Neuronal stem cell (in vitro differentiated cells): ENCODE measurements at places on chromosomes 3 and 15.
A peak's percentile ranks its signal among the peaks of the same experiment; 100 is the strongest.

DNA sequence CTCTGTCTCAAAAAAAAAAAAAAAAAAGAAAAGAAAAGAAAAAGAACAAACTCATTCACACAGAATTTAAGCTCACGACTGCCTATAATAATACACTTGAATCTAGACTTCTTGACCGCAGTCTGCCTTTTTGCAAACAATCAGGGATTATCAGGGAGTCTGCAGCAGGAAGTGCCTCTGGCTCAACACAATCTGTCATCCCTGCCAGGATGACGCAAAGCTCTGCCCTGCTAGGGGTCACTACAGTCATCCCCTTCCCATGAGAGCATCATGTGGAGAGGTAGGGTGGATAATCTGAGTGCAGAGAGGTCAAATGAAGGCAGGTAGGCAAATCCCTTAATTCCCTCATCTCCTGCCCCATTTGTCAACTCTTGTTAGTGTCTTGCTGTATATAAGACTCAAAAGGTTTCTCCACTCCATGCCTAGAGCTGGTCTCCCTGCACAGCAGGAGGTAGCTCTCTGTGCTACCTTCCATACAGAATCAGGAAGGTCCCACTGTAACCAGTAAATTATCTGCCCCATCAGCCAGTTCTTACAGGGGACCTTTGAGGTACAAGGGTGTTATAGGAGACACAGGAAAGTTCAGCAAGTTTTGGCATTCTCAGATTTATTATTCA, 4.2 kb downstream of the UBAP1L start:
- no peak overlapping the region for H3K4me3 ChIP-seq
- H3K27me3 ChIP-seq = no peaks in the 10 kb centered on the region
- H3K36me3 ChIP-seq = peaks cover 2% of the 10 kb centered on the region

DNA sequence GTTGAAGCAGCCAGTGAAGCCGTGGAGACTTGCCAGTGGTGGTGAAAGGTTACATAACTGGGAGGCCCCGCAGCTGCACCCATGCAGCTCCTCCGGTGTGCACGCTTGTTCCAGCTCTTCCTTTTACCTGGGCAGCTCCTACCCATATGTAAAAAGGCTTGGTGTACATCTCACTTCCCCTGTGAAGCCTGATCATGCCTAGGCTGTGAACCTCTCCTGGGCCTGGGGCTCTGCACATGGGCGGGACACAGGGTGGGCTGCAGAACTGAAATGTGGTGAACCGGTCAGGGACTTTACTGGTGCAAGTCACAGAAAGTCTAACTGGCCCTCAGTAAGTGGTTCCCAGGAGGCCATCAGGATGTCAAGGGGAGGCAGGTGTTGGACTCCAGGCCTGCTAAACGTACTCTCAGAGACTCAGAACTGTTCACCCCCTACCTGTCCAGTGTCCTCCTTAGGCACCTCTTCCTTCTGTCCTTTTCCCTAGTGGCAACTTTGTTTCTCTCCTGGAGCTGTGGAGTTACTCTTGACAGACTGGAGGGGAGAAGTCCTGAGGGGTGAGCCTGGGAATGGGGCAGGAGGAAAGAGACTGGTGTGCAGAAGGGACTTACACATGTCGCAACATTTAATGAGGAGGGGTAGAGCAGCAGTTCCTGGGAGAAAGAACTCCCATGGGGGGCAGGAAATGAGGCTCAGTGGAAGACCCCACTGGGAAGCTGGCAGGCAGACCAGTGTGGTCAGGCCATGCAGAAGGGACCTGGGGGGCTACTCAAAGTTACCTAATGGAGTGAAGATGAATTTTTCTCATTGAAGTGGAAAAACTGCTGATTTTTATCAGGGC, 148.1 kb downstream of the EEFSEC start:
- H3K4me3 ChIP-seq = no peak overlapping the region
- no peaks in the 10 kb centered on the region for H3K4me1 ChIP-seq
- H3K36me3 ChIP-seq = no peaks in the 10 kb centered on the region
- H3K27ac ChIP-seq = no peak overlapping the region
- DNase-seq = no peak
- H3K27me3 ChIP-seq = no peaks in the 10 kb centered on the region

DNA sequence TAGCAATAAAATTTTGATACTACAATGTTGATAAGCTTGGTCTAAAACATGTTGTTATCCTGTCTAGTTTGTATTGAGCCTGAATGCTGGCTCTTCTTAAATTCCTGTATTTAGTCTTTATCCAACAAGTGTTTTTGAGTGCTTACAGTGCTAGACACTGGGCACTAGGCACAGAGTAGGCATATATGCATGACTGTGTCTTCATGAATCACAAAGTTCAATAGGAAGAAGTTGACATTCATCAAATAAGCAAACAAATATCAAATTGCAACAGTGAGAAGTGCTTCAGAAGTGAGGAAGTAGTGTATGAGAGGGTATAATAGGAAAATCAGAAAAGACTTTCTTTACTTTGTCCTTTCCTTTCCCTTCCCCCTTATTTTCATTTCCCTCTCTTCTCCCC, 6.8 kb downstream of the CD96 start:
- no peak overlapping the region for H3K4me3 ChIP-seq
- no peaks in the 10 kb centered on the region for H3K36me3 ChIP-seq
- no peak for DNase-seq
- no peaks in the 10 kb centered on the region for H3K4me1 ChIP-seq
- no peaks in the 10 kb centered on the region for H3K27me3 ChIP-seq

DNA sequence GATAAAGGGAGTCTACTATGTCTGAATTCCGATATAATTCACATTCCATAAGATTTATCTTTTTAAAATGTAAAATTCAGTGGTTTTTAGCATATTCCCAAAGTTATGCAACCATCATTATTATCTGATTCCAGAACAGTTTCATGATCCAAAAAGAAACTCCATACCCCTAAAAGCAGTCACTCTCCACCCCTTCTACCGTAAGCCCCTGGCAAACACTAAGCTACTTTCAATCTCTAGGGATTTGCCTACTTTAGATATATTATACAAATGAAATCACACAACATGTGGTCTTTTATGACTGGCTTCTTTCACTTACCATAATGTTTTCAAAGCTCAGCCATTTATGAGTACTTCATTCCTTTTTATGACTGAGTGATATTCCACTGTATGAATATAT, 65.6 kb downstream of the TMEM212 start:
- no peak overlapping the region for H3K4me3 ChIP-seq
- no peak for DNase-seq
- no peak overlapping the region for H3K27ac ChIP-seq
- no peaks in the 10 kb centered on the region for H3K36me3 ChIP-seq
- H3K27me3 ChIP-seq = no peaks in the 10 kb centered on the region

GRCh38 chr3:78506581-78507195, 1261.1 kb downstream of the ROBO1 start:
- no peak overlapping the region for H3K4me3 ChIP-seq
- no peaks in the 10 kb centered on the region for H3K36me3 ChIP-seq
- H3K27ac ChIP-seq = no peak overlapping the region

DNA sequence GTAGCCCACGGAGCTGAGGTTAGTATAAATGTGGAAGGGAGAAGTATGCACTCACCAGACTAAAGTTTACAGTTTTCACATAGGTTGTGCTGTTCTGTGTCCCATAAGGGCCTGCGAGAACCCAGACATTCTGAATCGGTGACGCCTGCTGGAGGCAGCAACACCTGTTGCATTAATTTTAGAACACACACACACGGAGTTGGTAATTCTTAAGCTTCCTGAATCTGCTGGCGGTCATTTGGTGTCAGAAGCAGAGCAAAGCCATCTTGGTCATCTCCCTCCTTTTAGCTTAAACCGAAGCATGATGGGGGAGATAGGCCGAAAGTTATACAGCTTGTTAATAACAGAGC, 41.1 kb upstream of the AP3B2 start:
- H3K4me3 ChIP-seq = peak overlapping the region; percentile 81
- no peaks in the 10 kb centered on the region for H3K27me3 ChIP-seq
- peaks cover 6% of the 10 kb centered on the region for H3K36me3 ChIP-seq
- H3K27ac ChIP-seq = peak overlapping the region; percentile 52
- no peak for DNase-seq
- peaks cover 5% of the 10 kb centered on the region for H3K4me1 ChIP-seq

GRCh38 chr15:60634815-60635214, 155.9 kb upstream of the ICE2 start:
- H3K4me1 ChIP-seq = peaks cover 7% of the 10 kb centered on the region
- no peaks in the 10 kb centered on the region for H3K27me3 ChIP-seq
- no peaks in the 10 kb centered on the region for H3K36me3 ChIP-seq
- H3K27ac ChIP-seq = no peak overlapping the region

GRCh38 chr15:32688151-32688639, 29.6 kb upstream of the GREM1 start:
- no peaks in the 10 kb centered on the region for H3K36me3 ChIP-seq
- no peak for DNase-seq
- peaks cover 5% of the 10 kb centered on the region for H3K4me1 ChIP-seq
- H3K27me3 ChIP-seq = no peaks in the 10 kb centered on the region
- no peak overlapping the region for H3K27ac ChIP-seq
- no peak overlapping the region for H3K4me3 ChIP-seq

- H3K27me3 ChIP-seq = no peaks in the 10 kb centered on the region
- DNase-seq = peak; percentile 36
- no peaks in the 10 kb centered on the region for H3K36me3 ChIP-seq
- H3K4me1 ChIP-seq = peaks cover 12% of the 10 kb centered on the region
Observed at GRCh38 chr3:61080737-61081445, 170.4 kb downstream of the FHIT start.

DNA sequence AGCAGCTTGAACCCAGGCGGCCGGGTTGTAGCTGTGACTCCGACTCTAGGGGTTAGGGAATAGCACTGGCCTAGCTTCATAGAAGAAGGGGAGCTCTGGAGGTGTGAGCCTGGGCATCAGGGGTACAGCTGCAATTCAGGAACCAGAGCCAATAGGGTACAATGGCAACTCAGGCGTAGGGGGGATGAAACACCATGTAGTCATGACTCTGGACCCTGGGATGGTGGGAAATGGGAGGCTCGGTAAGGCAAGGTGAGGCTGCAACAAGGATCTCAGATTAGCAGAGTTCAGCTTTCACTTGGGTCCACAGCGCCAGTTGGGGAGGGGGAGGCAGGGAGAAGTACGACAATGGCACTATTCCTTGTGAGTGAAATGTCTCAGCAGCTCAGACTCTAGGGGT, 210.2 kb upstream of the LYSMD4 start:
- no peak overlapping the region for H3K4me3 ChIP-seq
- H3K27ac ChIP-seq = no peak overlapping the region
- no peaks in the 10 kb centered on the region for H3K4me1 ChIP-seq
- no peaks in the 10 kb centered on the region for H3K36me3 ChIP-seq
- H3K27me3 ChIP-seq = no peaks in the 10 kb centered on the region
- DNase-seq = no peak

GRCh38 chr3:77342688-77343087, 302.8 kb downstream of the ROBO2 start:
- H3K4me3 ChIP-seq = no peak overlapping the region
- no peaks in the 10 kb centered on the region for H3K4me1 ChIP-seq
- DNase-seq = no peak
- H3K27ac ChIP-seq = no peak overlapping the region
- H3K27me3 ChIP-seq = no peaks in the 10 kb centered on the region

- H3K27me3 ChIP-seq = no peaks in the 10 kb centered on the region
- DNase-seq = no peak
- H3K27ac ChIP-seq = no peak overlapping the region
Observed at GRCh38 chr15:70508561-70509281, 254.6 kb downstream of the UACA start.
